Smooth muscle cell of the brain vasculature (primary cell): ENCODE measurements at places on chromosomes 13 and 19.

DNA sequence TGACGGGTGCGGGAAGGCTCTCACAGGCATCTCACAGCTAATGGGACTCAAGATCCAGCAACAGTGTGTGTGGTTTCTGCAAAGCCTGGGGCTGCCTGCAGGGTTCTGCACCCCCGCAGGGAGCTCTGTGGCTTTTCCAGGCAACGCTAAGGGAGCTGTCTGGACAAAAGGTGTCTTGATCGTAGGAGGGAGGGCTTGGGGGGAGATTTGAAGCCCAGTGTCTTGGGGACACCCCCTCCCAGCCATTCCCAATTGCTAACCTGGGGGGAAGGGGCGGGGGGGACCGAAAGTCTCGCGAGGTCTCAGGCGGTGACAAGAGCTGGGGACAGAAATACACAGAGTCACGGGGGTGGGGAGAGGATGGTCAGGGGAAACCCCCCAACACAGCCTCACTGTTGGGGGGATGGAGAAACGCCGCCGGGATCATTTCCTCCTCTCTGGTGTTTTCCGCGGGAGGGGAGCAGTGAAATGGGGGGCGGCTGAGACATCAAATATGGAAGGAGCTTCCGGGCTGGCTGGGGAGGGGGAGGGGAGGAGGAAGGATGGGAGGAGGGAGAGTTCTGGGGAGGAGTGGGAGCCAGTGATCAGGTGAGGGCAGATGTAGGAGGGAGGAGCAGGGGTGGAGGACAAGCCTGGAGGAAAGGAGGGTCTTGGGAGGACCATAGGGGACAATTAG is 13.3 kb downstream of the KCNC3 start:
- no peak for DNase-seq

GRCh38 chr13:36436811-36437210 is 4.5 kb downstream of the CCNA1 start:
- no peak for DNase-seq

DNA sequence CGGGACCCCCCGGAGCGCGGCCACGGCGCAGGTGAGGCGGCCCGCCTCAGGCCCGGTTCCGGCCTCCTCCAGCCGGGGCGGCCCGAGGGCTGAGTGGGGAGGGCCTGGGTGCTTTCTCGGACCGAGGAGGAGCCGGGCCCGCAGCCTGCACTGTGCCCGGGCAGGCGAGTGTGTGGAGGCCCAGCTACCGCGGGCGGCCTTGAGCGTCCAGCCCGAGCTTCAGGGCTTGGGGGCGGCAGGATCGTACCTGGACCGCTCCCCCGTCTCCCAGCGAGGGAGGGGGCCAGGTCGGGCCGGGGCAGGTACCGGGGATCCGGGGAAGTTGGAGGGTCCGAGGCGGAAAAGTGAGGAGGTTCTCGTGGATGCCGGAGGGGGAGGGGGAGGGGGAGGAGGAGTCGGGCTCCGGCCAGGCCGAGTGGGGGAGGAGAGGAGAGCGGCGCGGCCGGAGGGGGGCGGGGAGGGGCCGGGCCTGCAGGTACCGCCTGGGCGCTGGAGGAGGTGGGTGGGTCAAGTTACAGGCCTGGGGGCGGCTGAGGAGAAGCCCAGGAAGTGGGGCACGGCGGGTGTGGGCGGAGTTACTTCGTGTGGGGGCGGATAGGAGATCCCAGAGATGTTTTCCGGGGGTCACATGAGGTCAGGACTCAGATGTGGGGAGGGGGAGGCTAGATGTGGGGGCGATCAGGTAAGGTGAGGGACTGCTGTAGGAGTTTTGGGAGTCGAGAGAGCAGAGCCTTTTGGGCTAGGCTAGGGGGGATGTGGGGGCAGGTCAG is 545 bp downstream of the NACC1 start:
- DNase-seq, result no peak

DNA sequence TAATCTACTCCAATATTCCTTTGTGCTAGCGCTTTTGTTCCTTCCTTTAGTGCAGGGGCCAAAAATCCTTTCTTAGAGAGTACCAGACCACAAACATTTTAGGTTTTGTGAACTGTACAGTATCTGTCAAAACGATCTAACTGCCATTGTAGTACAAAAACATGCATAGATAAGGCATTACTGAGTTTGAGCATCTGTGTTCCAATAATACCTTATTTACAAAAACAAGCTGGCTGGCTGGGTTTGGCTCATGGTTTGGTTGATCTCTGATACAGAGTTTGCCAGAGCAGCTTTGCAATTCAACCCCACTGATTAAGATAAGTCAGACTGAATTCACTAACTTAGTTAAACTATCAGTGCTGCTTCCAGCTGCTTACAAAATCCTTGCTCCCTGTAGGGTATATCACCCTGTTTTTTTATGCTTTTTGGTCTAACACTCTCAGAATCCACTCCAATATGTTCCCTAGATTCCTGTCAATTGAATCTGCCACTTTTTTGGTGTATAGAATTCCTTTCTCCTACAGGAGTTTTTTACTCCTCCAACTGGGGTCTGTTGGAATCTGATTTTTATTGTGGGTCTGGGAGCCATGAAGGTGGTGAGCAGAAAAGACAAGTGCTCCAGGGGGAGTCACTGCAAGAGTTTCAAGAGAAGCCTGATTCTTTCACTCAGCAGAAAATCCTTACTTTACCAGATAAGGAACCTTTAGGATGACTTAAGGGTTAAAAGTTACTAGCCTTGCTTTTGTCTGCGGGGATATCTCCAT is 1399.4 kb downstream of the EFNB2 start:
- no peak for DNase-seq

- no peak for DNase-seq
Observed at GRCh38 chr19:18321734-18322102, 1.2 kb downstream of the LSM4 start.

DNA sequence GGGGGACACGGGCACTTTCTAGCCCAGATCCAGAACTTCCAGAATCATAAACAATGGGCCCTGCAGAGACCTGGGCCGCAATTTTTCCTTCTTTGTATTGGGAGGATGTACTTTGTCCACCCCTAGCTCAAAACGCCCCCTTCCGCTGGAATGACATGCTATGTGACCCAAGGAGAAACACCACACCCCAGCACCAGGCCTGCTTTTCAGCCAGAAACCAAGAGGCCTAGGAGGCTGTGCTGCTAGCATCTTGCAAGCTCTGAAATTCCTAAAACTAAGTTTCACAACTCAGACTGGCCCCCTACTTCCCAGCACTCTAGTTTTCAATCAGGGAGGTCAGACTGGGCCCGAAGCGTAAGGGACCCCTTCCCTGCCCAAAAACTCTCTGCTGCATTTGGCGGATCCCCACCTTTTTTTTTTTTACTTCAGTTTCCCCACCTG is 538 bp downstream of the LSM4 start:
- DNase-seq, result no peak

DNA sequence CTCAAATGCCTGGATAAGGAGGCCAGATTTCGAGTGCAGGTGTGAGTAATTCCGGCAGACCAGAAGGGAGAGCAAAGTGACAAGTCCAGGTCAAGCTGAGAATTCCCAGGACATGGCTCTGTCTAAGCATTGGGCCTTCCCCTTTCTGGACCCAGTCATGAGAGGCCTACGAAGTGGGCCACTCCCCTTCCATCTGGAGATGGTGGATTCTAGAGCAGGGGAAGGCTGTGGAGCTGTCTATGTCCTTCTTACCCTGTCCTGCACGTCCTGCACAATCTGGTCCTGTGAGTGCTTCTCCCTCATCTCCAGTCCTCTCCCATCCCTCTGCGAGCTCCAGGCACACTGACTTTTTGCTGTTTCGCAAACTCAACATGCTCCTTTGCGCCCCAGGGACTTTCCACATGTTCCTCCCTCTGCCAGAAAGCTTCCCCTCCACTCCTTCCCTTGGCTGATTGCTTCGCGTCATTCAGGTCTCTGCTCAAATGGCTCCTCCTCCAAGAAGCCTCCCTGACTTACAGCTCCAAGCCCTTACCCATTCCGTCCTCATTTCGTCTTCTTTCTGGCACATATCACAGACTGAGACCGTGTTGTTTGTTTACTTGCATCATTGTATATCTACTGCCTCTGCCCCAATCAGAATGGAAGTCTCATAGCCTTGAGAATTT is 193.2 kb downstream of the URI1 start:
- DNase-seq, result no peak

DNA sequence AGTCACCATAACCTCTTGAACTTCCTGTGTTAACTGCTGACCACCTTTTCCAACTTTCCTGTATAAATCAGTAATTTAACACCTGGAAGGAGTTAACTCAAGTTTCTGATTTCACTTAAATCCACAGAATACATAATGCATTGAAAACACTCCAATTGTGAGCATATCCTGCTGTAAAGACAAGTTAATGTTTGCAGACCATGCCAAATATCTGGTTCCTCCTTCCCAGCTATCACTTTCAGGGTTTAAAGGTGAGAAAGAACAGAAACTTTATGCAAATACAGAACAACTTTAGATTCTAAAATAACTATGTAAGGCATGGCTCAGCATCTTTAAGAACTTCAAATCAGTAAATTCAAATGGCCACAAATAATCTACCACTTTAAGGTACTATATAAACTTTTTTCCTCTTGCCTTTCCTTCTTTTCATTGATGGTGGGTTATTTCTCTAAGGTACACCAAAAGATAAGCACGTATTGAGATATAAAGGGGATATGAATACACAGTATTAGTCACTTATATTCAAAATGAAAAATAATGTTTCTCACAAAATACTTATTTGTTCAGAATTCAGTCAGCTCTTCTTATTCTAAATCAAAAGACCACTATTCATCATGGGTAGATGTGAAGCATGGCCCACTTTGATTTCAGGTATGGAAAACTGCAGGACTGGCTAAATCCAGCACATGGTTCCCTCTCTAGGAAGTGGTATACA is 6.6 kb upstream of the TPTE2 start:
- no peak for DNase-seq

DNA sequence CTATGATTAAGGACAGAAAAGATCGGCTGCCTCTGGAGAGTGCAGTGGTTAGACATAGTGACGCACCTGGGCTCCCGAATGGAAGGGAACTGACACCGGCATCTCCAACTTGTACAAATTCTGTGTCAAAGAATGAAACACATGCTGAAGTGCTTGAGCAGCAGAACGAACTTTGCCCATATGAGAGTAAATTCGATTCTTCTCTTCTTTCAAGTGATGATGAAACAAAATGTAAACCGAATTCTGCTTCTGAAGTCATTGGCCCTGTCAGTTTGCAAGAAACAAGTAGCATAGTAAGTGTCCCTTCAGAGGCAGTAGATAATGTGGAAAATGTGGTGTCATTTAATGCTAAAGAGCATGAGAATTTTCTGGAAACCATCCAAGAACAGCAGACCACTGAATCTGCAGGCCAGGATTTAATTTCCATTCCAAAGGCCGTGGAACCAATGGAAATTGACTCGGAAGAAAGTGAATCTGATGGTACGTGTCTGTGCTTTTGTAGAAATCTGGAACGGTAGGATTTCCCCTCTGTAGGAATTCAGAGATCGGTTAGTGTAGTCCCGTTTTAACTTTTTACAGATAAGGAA is 16.9 kb downstream of the ERCC5 start:
- no peak for DNase-seq

GRCh38 chr19:43372462-43372861 is 19.0 kb downstream of the CD177 start:
- DNase-seq, result no peak

DNA sequence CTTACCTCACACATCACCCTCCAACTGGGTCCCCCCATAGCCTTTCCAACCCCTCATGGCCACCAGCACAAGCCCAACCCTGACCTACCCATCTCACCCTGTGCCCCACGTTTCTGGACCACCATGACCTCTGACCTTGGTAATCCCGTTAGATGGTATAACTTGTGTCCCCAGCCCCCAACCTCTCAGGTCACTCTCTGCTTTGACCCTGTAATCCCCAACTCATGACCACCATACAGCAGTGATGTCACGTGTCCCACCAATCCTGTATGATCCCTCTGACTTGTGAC is 8.5 kb downstream of the KLC3 start:
- DNase-seq, result no peak
